ENCODE measurements at places on chromosomes 3 and 15.

DNA sequence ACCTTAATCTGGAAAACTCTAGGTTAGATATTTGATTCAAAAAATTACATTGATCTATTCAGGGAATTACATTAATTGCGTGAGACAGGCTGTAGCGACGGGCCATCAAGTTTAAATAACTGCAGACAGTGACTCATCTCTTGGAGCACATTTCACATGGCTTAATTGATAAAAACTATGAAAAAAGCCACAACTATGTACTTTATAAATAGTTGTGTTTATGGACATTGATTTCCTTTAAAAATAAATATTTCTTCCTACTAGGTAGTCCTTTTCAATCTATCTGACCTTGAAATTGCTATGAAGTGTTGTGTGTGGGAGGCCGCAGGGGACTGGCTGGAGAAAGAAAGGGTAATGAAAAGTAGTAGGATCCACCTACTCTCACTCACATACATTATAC, 157.8 kb downstream of the IL1RAP start:
- DNase-seq, result no peak

DNA sequence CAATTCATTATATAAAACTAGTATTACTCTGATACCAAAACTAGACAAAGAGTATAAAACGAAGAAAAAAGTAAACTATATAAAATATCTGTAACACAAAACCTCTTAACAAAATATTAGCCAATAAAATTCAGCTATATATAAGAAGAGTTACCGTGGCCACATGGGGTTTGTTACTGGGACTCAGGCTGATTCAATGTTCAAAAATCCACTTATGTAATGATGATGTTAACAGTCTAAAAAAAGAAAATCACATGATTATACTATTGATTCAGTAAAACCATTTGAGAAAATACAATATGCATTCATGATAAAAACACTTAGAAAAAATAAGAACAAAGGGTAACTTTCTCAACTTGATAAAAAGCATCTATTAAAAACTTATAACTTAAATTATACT, 18.3 kb downstream of the P2RY1 start:
- no peak for DNase-seq

DNA sequence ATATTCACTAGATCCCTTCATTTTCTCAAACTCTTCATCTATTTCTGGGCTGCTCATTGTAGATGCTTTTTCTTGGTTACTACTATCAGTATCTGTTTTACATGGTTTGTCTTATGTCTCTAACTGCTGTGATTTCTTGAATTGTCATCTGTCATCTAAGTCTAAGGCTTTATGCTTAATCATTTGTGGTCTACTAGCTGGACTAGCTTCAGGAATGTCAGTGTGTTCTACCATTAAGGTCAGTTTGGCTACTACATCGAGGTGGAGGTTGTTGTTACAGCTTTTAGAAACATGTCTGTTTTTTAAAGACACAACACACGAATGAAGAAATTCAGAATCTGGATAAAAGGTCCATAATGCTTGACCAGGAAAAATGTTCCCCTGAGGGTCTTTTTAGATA, 82.2 kb downstream of the ABI3BP start:
- DNase-seq, result no peak

- DNase-seq, result no peak
Observed at GRCh38 chr3:14211621-14212020, 33.0 kb downstream of the LSM3 start.

DNA sequence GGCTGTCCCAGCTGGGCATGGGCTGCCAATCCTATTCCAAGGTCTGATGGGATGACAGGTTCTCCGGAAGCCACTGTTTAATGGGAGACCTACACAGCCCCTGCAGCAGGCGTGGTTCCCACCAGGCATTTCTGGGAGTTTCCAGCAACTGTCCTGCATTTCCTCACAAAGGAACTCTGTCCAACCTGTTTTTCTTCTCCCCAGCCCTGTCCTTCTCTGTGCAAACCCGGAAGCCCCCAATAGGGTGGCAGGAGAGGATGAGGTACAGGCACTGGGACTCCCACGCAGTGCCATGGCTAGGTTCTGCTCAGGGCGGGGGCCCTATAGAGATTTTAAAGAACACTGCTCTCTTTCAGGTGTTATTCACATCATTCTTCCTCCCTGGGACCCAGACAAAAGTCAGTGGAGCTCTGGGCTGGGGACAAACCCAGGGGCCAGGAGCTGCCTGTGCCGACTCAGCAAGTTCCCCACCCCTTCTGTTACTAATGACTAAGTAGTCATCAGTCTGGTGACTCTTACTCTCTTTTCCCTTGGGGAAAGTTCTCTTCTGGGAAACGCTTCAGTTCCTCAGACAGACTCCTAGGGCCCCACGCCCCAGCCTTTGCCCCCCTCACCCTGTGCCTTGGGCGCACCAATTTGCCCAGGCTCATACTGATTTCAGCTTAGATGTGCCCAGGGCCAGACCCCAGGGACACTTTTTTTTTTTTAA, 97.7 kb downstream of the CD47 start:
- DNase-seq, result peak; percentile 22

- no peak for DNase-seq
Observed at GRCh38 chr3:123392368-123392767, 56.5 kb downstream of the ADCY5 start.

GRCh38 chr3:146125951-146126350, 35.0 kb downstream of the PLOD2 start:
- DNase-seq, result no peak

- DNase-seq, result no peak
Observed at GRCh38 chr3:141289228-141289772, 57.7 kb downstream of the PXYLP1 start.

GRCh38 chr3:119365418-119365817, 71.2 kb downstream of the ARHGAP31 start:
- no peak for DNase-seq

GRCh38 chr3:155517903-155518302, 224.4 kb upstream of the STRIT1 start:
- no peak for DNase-seq

DNA sequence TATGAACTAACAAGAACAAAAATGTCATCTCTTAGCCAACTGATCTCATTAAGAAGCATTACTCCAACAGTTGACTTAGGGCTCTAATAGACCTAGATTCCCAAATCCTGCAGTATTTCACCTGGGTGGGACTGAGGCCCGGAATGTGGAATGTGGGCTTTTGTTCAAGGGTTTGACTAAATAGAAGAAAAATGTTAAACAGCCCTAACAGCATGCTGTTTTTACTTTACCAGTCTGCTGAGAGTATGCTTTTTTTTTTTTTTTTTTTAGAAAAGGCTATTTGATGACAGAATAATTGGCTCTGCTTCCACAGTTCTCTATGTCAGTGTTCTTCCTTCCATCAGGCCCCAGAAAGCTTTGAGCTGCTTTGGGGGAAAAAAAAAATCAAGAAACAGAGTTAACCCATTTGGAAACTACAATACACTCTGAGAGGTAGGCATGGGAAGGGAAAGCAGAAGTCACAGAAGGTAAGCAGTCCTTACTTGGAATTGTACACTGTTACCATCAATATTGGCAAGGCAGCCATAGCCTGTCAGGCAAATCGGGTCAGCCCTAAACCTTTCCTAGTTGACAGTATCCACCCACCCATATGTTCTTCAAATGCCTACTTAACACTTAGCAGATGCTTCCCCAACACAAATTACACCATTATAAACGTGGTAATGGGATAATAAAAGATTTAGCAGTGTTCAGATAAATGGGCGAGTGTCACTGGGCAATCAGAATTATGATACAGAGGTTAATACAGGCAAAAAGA, 224.2 kb downstream of the CNTN3 start:
- DNase-seq, result no peak

DNA sequence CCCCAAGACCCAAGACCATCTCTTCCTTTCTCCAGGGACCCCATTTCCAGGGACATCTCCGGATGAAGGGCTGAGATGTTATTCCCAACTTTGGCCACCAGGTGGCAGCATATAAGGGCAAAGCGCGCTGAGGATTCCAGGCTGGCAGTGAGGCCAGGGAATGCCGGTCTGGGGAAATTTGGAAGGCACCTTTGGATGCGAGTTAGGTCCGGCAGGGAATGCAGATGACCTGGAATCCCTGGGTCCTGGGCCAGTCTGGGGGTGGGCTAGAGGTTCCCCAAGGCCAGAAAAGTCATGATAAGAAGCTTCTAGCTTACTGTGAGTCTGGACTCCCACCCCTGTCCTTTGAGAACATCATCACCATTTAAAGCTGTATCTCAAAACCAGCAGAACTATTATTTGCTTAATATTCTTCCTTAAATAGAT, 1.6 kb upstream of the CHST13 start:
- DNase-seq, result peak; percentile 53

DNA sequence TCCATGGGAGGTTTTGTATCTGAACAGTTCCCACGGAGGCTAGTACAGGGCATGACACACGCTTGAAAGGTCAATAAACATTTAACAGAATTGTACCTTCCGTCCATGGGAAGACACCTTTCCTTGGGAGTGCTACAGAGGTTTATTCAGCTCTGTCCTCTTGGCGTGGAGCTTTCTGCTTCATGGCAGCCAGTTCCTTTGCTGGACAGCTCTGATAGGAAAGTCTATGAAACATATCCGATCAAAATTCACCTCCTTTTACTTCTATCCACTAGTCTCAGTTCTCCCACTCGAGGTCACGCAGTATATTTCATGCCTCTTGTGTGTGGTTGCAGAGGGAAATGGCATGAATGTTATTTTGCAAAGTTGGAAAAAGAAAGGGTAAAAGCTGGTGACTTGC, 91.2 kb downstream of the PEX5L start:
- no peak for DNase-seq

DNA sequence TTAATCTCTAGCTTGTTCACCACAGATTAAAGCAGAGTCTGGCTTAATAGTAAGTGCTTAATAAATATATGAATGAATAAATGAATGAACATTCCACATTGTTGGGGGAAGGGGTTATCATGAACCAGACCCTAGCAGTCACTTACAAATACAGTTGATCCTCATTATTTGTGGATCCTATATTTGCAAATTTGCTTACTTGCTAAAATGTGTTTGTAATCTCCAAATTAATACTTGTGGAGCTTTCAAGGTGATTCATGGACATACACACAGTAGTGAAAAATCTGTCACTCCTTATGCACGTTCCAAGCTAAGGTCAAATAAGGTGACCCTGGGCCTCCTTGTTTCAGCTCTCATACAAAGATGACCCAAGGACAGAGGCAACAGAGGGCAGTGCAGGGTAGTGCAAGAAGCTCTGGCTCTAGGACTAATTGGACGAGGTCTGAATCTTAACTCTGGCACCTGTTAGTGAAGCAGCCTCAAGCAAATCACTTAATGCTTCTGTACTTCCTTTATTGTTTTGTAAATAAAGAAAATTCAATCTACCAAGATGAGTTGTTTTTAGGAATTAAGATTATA, 112.8 kb upstream of the C2CD4B start:
- no peak for DNase-seq

- DNase-seq, result no peak
Observed at GRCh38 chr3:186237915-186238314, 124.1 kb downstream of the DGKG start.

DNA sequence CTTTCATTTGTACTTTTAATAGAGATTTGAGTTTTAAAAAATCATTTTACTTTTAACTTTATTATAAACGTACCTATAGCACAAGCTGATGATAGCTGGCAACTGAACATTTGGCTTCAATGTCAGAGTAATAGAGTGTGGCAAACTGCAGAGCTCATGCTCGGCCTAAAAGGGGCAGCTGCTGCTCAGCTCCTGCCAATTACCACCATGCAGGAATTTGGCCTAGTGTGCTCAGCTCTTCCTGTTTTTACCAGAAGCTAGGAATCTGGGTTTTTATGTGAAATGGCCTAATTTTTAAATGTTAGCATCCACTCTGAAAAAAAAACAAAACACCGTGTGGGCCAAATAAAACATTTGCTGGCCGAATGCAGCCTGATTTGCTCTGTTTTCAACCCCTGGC, 1.8 kb downstream of the IFT122 start:
- DNase-seq, result no peak

- DNase-seq, result no peak
Observed at GRCh38 chr3:129594409-129594808, 12.1 kb downstream of the PLXND1 start.

DNA sequence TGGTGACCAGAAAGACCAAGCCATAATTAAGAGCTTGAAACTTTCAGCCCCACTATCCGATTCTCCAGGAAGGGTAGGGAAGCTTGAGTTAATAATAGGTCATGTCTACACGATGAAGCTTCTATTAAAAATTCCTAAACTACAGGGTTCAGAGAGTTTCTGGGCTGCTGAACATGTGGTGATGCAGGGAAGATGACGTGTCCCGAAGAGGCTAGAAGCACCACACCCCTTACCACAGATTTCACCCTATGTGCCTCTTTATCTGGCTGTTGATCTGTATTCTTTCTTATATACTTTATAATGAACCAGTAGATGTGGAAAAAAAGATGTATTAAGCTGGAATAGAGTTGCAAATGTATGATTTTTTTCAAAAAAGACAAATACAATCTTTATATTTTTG, 473.4 kb downstream of the NLGN1 start:
- DNase-seq, result no peak

DNA sequence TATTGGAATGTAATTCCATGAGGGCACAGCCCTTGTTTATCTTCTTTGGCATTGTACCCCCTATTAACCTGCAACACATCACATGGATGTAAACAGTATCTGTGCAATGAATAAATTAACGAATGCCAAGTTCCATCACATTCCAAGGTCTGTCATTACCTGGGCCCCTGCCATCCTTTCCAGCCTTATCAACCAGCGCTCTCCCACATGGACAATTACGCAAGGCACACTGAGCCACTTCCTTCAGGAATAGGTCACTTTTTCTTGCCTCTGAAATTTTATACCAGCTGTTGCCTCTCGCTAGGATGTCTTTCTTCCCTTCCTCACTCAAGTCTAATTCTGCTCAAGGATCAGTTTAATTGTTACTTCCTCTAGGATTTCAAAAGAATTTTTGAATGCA, 1051.8 kb upstream of the CFAP20DC start:
- DNase-seq, result no peak

- DNase-seq, result no peak
Observed at GRCh38 chr15:48109212-48109611, 11.6 kb upstream of the SLC24A5 start.

DNA sequence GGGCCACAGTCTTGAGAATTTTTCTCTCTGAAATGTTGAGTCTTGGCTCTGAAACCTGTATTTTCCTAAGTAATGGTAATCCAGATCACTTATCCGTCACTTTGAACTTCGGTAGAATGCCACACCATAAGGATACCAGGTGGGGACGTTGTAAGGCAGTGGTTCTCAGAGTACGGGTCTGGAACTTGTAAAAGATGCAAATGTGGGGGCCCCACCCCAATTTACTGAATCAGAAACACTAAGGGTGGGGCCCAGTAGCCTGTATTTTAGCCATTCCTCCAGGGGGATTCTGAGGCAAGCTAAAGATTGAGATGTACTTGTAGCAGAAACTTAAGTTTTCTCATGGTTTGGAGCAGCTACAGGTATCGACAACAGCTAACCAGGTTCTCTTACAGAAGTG, 555.3 kb downstream of the FOXP1 start:
- DNase-seq, result no peak

- DNase-seq, result peak; percentile 67
Observed at GRCh38 chr3:16512435-16513140, 911 bp downstream of the RFTN1 start.
